Activated naive CD8-positive, alpha-beta T cell treated with anti-CD3 and anti-CD28 coated beads for 36 hours (primary cell): ENCODE measurements at places on chromosomes 4 and X.
A peak's percentile ranks its signal among the peaks of the same experiment; 100 is the strongest.

GRCh38 chrX:132631579-132632232, 142.9 kb upstream of the MBNL3 start:
- H3K4me3 ChIP-seq, result no peak overlapping the region
- H3K4me1 ChIP-seq, result no peaks in the 10 kb centered on the region
- no peaks in the 10 kb centered on the region for H3K27me3 ChIP-seq
- H3K36me3 ChIP-seq, result no peaks in the 10 kb centered on the region
- DNase-seq, result no peak

- no peaks in the 10 kb centered on the region for H3K27me3 ChIP-seq
- no peak overlapping the region for H3K4me3 ChIP-seq
- H3K27ac ChIP-seq, result no peak overlapping the region
Observed at GRCh38 chr4:97984545-97985131, 158.6 kb downstream of the STPG2 start.

- H3K36me3 ChIP-seq, result no peaks in the 10 kb centered on the region
- no peaks in the 10 kb centered on the region for H3K27me3 ChIP-seq
- H3K27ac ChIP-seq, result no peak overlapping the region
- no peaks in the 10 kb centered on the region for H3K4me1 ChIP-seq
Observed at GRCh38 chrX:6693051-6693450, 158.1 kb upstream of the VCX3A start.

DNA sequence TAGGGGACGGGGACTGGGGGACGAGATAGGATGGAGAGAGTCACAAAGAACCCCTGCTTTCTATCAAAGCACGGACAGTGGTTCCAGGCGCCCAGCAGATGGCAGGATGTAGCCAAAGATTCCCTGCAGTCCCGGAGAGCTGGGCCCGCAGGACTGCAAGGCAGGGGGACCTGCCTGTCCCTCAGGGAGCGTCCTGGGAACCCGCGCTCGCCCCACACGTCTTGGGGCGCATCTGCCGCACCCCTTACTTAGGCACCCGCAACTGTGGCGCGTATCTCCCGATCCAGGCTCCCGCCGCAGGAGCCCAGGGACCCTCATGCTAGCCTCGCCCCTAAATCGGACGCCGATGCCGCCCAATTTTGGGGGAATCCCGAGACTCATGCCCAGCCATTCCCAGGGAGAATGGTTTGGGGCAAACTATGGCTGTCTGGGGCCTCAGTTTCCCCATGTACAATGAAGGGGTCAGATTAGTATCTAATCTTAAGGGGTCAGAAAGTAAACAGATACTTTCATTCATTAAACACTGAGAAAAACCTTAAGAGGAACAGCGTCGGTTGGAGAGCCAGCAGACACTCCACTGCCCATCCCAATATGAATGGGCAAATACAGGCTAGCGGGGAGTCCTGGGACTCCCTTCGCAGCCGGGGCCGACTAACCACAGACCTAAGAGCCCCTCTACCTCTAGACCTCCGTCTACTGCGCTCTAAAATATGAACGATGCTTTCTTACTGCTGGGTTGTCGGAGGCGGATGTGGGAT, 581 bp upstream of the STK32B start:
- peak overlapping the region; percentile 67 for H3K4me3 ChIP-seq
- peaks cover 56% of the 10 kb centered on the region for H3K27me3 ChIP-seq
- H3K36me3 ChIP-seq, result no peaks in the 10 kb centered on the region
- H3K27ac ChIP-seq, result no peak overlapping the region
- H3K4me1 ChIP-seq, result peaks cover 8% of the 10 kb centered on the region

GRCh38 chr4:174524242-174524641, 2.0 kb upstream of the HPGD start:
- no peak overlapping the region for H3K4me3 ChIP-seq
- H3K27me3 ChIP-seq, result peaks cover 28% of the 10 kb centered on the region
- no peak for DNase-seq
- H3K4me1 ChIP-seq, result peaks cover 18% of the 10 kb centered on the region

GRCh38 chr4:81754169-81754568, 282.5 kb upstream of the RASGEF1B start:
- H3K4me1 ChIP-seq, result peaks cover 17% of the 10 kb centered on the region
- H3K27me3 ChIP-seq, result no peaks in the 10 kb centered on the region
- DNase-seq, result no peak
- no peak overlapping the region for H3K27ac ChIP-seq
- no peak overlapping the region for H3K4me3 ChIP-seq
- no peaks in the 10 kb centered on the region for H3K36me3 ChIP-seq

GRCh38 chrX:108049649-108050048, 4.8 kb downstream of the VSIG1 start:
- no peak overlapping the region for H3K4me3 ChIP-seq
- peaks cover 13% of the 10 kb centered on the region for H3K4me1 ChIP-seq
- no peaks in the 10 kb centered on the region for H3K36me3 ChIP-seq
- H3K27ac ChIP-seq, result no peak overlapping the region

DNA sequence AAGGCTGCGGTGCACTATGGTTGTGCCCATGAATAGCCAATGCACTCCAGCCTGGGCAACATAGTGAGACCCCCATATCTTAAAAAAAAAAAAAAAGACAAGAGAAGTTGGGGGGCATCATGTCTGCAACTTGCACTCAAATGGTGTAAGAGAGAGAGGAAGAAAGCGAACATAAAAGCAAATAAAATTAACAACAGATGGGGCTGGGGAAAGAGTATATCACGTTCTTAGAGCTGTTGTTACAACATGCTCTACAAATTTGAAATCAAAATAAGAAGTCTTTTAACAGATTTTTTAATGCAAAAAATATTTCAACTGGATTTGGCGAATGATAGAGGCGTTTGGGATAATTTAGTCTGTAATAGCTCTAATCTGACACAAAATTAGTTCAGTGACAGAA, 144.9 kb downstream of the FNIP2 start:
- H3K36me3 ChIP-seq, result peaks cover 2% of the 10 kb centered on the region
- no peak overlapping the region for H3K4me3 ChIP-seq
- H3K4me1 ChIP-seq, result peaks cover 5% of the 10 kb centered on the region
- no peak for DNase-seq
- no peak overlapping the region for H3K27ac ChIP-seq
- peaks cover 3% of the 10 kb centered on the region for H3K27me3 ChIP-seq

DNA sequence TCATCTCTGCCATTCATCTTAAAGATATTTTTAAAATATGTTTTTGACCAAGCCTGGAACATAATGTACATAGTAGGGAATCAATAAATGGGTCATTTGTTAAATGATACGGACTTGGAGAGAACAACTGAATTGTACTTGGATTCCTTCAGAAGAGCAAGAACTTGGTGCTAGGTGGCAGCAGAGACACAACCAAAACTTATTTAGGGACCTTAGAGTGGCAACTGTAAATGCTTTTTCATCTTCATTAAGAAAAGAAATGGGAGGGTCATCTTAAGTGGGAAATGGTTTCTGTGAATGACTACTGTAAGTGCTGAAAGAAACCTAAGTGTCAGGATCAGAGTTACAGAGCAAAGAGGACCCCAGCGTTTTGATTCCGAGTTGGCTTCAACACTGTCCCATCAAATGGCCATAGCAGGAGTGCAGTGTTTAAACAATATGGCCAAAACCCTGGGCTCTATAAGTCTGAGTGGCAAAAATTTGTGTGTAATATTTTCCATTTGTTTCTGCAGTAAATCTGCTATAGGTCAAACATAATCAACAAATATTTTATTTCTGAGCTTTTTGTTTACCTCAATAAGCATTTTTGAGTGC, 213.6 kb downstream of the PALLD start:
- H3K36me3 ChIP-seq, result no peaks in the 10 kb centered on the region
- peaks cover 10% of the 10 kb centered on the region for H3K4me1 ChIP-seq

- H3K27ac ChIP-seq, result peak overlapping the region; percentile 88
- H3K4me3 ChIP-seq, result peak overlapping the region; percentile 57
- no peak for DNase-seq
Observed at GRCh38 chr4:73066445-73066844, 3.1 kb downstream of the COX18 start.

DNA sequence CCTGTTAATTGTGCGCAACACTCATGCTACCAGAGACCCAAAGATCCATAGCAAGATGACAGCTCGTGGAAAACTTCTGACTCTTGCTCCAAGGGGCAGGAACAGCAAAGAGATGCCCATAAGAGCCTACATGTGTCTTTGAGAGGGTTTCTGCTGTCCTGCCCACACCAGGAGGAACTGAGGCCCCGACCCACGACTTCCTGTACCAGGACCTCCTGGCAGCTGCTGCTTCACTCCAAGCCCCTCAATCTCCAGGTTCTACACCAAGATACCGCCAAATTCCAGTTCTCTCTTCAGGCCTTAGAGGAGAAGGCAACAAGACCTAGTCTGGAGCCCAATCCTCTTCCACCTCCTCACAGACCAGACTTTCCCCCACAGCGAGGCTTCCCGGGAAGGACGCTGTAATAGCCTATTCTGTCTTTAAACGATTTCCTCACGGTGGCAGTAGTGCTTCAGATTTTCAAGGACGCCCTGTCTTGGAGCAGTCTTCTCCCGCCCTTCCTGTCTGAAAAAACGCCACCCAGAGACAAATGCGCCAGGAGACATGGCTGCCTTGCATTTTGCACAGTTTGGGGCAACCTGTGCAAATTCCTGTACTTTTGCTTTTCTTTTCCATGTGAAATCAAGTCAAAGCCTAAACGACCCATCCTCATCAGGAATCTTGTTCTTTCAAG, 230.2 kb upstream of the STK26 start:
- no peaks in the 10 kb centered on the region for H3K27me3 ChIP-seq
- peaks cover 6% of the 10 kb centered on the region for H3K36me3 ChIP-seq
- no peak overlapping the region for H3K4me3 ChIP-seq
- no peak for DNase-seq
- no peak overlapping the region for H3K27ac ChIP-seq

DNA sequence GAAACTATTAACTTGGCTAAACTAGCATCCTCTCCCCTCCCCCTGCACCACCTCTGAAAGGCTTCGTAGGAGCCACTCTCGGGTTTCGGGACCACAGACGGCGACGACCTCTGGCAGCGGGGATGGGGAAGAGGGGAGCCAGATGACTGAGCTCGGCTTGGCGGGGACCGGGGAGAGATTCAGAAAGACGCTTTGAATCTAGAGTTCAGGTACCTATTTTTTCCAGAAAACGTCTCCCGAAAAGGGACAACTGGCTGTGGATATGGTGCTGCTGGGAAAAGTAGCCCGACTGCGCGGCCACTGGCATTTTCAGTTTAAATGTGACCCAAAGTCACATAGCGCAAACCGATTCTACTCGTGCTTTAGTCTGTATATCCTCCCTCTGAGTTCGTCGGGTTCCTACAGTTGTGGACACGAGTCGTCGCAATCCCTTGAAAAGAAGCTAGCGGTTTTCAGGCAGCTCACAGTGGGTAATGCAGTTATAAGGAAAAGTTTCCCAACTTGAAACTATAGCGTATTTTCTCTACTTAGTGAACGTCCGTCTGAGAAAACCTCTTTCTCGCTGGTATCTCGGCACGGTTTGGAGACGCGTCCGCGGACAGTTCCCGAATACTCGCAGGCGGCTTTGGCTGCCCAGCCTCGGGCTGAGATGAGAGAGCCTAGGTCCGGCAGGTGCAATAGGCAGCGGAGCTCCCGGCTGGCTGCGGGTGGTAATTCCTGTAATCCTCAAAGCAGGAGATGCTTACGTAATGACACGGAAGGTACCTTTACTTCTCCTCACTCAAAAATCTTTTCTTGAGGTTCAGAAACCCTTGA, 1.3 kb downstream of the PARM1 start:
- DNase-seq, result no peak
- H3K27ac ChIP-seq, result no peak overlapping the region
- H3K4me3 ChIP-seq, result peak overlapping the region; percentile 39

- no peaks in the 10 kb centered on the region for H3K27me3 ChIP-seq
- H3K4me3 ChIP-seq, result no peak overlapping the region
- DNase-seq, result no peak
Observed at GRCh38 chrX:19576742-19577141, 61.4 kb upstream of the MAP3K15 start.

DNA sequence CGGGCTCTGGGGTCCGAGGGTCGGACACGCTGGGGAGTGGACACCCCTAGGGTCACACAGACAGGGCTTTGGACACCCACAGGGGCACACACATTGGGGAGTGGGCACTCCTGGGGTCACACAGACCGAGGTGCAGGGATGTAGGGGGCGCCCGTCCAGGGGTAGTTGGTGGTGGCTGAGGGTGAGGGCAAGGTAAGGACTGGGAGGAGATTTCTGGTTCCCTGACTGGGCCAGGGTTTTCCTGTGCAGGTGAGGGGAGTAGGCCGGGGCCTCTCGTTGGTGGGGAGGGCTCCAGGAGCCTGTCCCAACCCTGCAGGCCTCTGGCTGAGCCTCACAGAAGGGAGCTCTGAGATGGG, 21.9 kb upstream of the WDR45 start:
- DNase-seq, result peak; percentile 3
- H3K4me1 ChIP-seq, result peaks cover 9% of the 10 kb centered on the region
- H3K36me3 ChIP-seq, result peaks cover 4% of the 10 kb centered on the region
- peak overlapping the region; percentile 90 for H3K4me3 ChIP-seq
- peak overlapping the region; percentile 89 for H3K27ac ChIP-seq
- no peaks in the 10 kb centered on the region for H3K27me3 ChIP-seq

GRCh38 chrX:1400742-1401471, 9.0 kb upstream of the SLC25A6 start:
- peaks cover 5% of the 10 kb centered on the region for H3K36me3 ChIP-seq
- no peak for DNase-seq
- H3K27me3 ChIP-seq, result no peaks in the 10 kb centered on the region
- no peak overlapping the region for H3K27ac ChIP-seq
- H3K4me3 ChIP-seq, result no peak overlapping the region

DNA sequence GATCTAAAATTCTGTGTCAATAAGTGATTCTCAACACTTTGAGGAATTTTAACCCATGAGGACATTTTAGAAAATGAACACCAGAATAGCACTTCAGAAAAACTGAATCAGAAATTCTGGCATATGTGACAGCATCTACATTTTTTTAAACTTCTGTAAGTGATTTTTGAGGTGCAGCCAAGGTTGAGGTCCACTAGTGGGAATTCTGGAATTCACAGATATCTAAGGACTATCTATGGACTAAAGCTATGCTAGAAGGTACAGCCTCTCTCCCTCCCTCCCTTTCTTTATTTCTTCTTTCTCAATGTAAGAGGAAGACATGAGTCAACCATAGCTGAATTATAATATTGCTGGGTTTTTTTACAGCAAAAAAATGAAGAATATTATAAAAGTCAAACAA, 508.2 kb upstream of the ATOH1 start:
- H3K27me3 ChIP-seq, result no peaks in the 10 kb centered on the region
- H3K27ac ChIP-seq, result no peak overlapping the region
- DNase-seq, result no peak
- H3K4me1 ChIP-seq, result no peaks in the 10 kb centered on the region
- no peak overlapping the region for H3K4me3 ChIP-seq
- H3K36me3 ChIP-seq, result no peaks in the 10 kb centered on the region

DNA sequence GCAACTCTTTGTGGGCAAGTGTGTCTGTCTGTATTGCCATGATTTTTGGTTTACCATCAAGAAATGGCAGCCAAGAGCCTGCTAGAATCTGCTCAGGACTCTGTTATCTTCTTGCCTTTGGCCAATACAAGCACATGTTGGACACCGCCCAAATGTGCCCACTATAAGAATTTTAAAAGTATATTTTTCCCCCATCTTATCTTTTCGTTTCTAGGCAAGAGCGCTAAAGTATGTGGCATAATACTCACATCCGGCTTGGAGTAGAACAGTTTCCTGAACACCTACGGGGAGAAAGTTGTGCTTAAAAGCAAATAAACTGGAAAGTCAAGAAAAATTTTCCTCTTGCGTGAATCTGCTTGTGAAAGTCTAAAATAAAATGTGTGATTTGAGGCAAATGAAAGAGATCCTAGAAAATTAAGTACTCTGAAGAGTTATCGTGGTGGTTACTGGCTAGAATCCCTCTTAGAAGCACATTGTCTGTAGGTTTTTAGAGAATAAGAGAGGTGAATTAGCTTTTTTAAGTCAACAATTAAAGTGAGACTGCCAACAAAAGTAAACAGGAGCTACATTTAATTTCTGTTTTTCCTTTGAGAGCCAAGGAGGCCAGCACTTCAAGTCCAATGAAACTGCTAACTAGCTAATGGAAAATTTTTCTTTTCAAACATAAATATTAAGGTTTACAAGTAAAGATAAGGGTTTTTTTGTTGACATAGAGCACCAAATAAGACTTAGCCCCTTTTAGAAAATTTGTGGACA, 220.2 kb downstream of the SOWAHB start:
- DNase-seq, result no peak
- H3K27me3 ChIP-seq, result peaks cover 27% of the 10 kb centered on the region
- H3K4me3 ChIP-seq, result no peak overlapping the region
- no peak overlapping the region for H3K27ac ChIP-seq
